Smooth muscle cell of bladder (primary cell): ENCODE measurements at places on chromosomes 5 and 9. TPM values are rescaled to one million over a fixed set of nuclear protein-coding genes. Genes with fewer than 3 reads are reported as not detected.

The PRUNE2 gene
- 9.2 and 15.1 TPM in 2 replicates for total RNA-seq

The C9orf153 gene
- total RNA-seq, result 0.18 and 0.43 TPM in 2 replicates

The SHOC1 gene
- total RNA-seq, result under 0.01 TPM in 1 of 2 replicates, not detected in the other

The BAAT gene
- total RNA-seq, result not detected in 2 replicates
